Gastroesophageal sphincter (tissue), 4 donors: ENCODE measurements at places on chromosomes 7 and 10. TPM values are rescaled to one million over a fixed set of nuclear protein-coding genes. Genes with fewer than 3 reads are reported as not detected.
A peak's percentile ranks its signal among the peaks of the same experiment; 100 is the strongest.

DNA sequence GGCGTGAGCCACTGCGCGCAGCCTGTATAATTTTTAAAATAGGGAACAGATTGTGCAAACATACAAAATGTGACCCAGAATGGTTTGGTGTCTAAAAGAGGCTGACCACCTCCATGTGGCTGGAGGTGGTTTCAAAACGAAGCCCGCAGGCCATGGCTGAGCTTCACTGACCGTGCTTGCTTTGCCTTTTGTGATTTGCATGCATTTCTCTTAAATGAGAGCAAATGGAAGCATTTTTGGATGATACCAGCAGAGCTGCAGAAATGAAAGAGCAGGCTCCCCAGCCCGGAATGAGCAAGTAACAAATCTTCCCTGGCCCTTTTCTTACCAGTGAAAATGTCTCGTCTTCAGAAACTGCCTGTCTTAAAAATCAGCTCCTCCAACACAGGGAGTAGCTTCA is 239.9 kb downstream of the CAMK1D start:
- no peak for ATAC-seq

Gene FAM25C
- not detected for total RNA-seq

Gene CNNM2
- 8.1 TPM for total RNA-seq

DNA sequence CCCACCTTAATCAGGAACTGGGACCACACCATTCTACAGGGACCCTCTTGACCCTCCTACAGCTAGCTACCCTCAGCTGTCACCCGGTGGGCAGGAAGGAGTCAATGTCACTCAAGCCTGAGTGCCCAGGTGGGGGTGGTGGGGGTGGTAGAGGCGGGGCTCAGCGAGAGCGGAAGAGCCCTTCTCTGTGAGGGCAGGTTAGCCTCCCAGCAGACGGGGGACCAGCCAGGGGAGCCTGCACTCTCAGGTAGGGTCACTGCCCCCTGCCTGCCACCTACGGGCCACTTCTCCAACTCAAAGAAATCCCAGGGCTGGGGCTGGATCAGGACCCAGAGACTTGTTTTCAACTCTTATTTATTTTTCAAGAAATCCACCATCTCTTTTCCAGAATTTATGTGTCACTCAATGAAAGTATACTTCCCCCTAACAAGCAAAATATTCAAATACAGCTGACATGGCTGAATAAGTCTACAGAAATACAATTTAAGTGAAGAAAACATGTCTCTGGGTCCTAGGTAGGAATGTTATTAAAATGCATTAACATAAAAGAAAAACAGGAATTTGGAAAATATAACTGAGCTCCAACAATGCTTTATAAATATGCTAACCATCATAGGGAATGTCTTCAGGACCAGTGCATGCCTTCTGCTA is 63.4 kb upstream of the DDC start:
- ATAC-seq: no peak

DNA sequence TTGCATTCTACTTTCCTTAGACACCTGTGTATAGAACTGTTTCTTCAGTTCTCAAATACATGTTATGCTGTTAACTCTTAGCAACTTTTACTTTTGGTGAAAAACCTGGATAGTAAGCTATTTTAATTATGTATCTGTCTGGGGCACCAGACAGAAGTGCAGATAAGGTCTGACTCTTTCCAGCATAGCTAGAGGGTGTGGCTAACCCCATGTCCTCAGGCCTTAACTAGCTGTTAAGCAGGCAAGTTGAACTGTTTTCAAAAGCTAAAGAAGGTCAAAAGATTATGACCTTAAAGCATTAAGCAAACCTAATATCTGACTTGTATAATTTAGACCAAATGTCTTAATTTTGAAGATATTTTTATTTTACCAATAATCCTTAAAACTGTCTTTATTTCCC is 45.1 kb upstream of the INHBA start:
- ATAC-seq: no peak

DNA sequence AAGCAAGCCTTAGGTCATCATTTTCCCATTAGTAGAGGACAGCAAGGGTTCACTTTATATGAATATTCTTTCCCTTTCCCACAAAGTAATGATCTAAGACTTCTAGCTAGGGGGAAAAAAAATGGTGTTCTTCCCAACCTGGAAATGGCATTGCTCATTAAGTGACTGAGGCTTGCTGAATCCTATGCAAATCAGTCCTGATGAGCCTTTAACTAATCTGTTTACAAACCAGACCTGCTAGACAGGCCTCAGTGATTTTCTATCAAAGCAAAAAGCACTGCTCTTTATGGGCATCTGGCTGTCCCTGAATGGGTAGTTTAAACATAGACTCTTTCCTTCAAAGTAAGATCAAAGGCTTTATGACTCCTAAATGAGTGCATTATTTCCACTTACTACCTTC is 146.3 kb downstream of the HIBADH start:
- ATAC-seq: no peak

DNA sequence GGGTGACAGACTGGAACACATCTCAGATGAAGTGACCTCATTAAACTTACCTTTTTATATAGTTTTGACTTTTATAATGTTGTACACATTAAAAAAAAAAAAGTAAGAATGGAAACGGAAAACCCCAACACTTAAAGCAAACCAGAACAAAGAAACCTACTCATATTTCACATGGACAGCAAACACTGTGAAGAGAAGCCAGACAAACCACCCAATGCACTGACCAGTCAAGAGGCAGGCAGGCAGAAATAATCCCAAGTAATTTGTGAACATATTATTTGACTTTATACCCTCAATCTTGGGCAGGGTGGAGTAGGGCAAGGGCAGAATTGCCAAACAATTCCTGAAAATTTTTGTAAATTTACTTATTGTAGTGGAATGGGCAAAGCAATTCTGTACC is 39.8 kb downstream of the WAPL start:
- ATAC-seq: no peak

GRCh38 chr10:68900427-68901104 is 549 bp upstream of the DDX50 start:
- ATAC-seq: peak; percentile 63

GRCh38 chr7:137934941-137935883 is 66.7 kb downstream of the CREB3L2 start:
- no peak for ATAC-seq

Gene VSTM4
- total RNA-seq: 22.2 TPM

Gene GCK
- 0.54 TPM for total RNA-seq

Gene NUPR2
- not detected for total RNA-seq

DNA sequence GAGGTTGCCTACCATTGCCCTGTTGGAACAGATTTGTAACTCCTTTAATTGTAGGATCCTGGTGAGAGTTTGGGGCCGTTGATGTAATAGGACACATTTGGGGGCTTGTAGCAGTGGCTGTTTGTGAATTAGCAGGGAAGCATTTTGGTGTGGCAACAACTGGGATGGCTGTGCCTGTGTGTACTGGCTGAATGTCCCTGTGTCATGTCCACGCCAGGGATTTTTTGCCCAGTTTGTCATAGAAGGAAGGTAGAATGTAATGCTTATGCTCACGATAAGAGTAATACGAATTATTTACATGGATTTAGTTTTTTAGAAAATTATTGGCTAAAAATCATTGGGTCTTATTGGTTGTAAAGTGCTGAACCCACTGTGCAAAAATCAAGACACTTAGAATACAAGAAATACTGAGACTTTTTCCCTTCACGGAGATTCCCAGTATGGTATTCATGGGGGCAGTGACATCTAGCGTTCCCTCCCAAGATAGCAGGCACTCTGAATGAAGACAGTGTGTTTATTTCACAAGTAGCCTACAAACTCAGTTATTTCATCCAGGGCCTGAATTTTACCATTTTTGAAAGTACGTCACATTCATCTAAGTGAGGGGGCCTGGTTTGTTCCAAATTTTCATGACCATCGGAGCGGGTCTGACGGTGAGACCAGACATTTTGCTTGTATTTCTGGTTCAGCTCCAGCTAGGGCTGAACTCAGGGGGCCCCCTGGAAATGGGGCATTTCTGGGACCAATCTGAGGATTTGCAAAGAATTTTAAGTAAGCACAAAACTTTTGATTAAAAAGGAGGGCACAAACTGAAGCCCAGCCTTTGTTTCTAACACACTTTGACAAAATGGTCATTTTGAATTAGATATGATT is 74.7 kb downstream of the CACNB2 start:
- peak; percentile 61 for ATAC-seq

GRCh38 chr7:51236470-51237132 is 80.0 kb downstream of the COBL start:
- ATAC-seq: no peak

GRCh38 chr7:49771427-49772176 is 1.8 kb upstream of the VWC2 start:
- ATAC-seq: no peak

DNA sequence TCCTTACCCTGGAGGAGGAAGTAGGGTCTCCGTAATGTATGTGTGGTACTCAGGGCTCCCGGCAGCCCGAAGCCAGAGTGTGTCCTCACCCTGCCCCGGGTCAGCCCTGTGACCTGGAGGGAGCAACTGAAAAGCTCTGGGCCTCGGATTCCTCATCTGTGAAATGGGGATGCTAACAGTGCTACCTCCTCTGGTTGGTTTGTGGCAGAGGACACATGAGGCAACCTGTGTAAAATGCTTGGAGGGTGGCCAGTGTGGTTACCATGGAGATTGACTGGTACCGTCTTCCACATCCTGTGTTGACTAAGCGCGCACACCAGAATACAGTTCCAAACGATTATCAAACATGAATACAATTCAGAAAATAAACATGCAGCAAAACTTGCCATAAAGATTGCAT is 163.8 kb upstream of the KLF6 start:
- ATAC-seq: no peak

DNA sequence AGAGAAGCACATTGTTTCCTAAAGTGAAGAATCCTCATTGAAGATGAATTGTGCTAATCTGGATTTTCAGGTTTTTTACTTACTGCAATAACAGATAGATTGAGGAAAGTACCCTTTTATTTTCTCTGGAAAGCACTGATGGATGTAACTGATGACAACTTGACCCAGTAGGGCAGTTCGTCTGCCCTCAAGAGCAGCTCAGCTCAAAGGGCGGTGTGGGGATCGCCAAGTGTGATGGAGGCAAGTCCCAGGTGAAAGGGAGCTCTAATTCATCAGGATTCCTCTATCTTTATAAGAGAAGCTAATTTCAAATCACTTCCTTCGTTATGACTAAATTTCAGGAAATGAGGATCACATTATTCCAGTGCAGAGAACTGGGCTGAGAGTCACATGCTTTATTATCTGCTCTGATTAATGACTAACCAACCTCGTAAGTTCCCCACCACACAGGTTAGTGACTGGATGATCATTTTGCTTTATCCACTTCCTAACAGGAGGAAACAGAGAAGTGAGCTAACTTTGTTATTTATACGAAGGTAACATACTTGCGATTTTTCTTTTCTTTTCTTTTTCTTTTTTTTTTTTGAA is 98.8 kb downstream of the PFKFB3 start:
- ATAC-seq: no peak

- no peak for ATAC-seq
Observed at GRCh38 chr10:67476201-67476600, 219.8 kb downstream of the CTNNA3 start.

DNA sequence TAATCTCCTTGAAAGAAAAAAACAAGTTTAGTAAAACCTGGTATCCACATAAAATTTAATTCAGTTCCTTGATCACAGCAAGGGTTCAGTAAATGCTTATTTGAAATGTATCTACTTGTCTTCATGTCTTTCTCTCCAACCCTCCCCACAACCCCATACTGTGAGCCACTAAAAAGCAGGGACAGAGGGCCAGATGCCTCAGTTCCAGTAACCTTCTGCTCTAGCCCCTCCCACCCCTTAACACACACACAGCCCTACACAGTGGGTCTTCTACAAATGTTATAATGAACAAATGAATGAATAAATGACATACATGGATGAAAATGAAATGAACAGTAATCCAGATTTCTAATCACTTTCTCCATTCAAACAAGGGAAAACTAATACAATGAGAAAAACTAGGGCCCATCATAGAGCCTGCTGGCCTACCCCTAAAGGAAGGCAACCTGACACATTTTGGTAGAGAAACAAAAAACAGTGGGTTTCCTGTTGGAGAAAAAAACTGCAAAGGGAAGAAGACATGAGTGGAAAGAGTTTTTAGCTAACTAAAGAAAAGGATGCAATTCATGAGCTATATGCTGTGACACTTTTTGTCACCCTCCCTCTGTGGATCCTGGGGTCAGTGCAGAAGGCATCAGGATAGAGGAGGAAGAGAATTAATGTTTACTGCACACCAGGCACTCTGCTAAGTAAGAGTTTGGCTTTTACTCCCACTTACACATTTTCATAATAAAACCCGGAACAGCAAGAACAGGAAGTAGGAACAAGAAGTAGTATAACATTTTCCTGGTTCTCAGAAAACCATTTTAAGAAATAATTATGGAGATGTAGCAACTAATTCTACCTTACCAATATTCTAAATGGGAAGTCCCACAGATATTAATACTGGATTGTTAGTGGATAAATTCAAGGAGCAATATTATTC is 38.1 kb downstream of the ELMO1 start:
- no peak for ATAC-seq

- ATAC-seq: no peak
Observed at GRCh38 chr10:51488766-51489408, 210.5 kb downstream of the CSTF2T start.

DNA sequence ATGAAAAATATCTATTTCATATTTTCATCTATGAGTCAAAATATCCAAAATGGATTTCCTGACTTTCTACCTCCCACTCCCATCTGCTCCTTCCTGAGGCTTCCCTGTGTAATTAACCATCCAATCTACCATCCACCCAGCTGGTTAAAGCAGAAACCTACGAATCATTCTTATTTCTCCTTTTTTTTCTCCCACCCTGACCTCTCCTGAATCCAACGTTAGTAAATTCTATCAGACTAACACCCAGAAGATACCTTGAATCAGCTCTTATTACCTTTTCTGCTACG is 3.7 kb upstream of the LIPF start:
- no peak for ATAC-seq

- no peak for ATAC-seq
Observed at GRCh38 chr10:360653-361052, 225.4 kb downstream of the ZMYND11 start.

DNA sequence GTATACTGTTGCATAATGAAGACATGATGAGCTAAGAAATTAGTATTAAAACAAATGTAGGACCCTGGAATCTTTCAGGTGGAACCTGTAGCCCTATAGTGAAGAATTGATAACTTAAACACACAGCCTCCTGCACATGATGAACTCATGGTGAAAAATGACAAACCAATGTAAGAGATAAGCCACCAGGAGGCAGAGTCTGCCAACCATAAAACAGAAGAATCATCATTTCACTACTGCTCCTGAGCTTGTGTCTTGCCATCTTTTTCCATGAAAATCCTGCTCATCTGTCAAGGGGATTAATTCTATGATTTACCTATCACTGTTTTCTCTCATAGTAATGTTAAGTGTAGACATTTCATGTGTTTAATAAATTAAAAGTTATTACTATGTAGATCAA is 363.9 kb downstream of the MALRD1 start:
- ATAC-seq: no peak

DNA sequence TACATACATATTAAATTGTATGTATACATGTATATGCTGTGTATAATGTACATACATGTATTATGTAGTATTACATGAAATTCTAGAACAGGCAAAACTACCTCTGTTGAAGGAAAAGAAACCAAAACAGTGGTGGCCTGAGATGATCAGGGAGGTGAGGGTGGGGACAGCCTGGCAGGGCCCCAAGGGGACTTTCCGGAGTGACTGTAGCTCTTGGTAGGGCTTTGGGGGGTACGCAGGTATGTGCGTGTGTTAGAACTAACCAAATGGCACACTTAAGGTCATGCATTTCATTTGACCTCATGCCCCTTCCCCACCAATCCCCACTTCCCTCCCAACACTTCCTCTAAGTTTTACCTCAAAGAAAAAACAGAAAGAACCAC is 31.3 kb downstream of the CTBP2 start:
- ATAC-seq: no peak
